ENCODE measurements at places on chromosomes 2 and 18. TPM values are rescaled to one million over a fixed set of nuclear protein-coding genes. Genes with fewer than 3 reads are reported as not detected.
A peak's percentile ranks its signal among the peaks of the same experiment; 100 is the strongest.

Gene ATP6V1B1
- not detected for total RNA-seq

Gene GTF2A1L
- total RNA-seq: not detected

Gene DRC1
- total RNA-seq: not detected

Gene ACTG2
- total RNA-seq: not detected

Gene SLC4A1AP
- total RNA-seq: 27.1 TPM

Gene VWC2L
- not detected for total RNA-seq

Gene LAMA1
- total RNA-seq: not detected

DNA sequence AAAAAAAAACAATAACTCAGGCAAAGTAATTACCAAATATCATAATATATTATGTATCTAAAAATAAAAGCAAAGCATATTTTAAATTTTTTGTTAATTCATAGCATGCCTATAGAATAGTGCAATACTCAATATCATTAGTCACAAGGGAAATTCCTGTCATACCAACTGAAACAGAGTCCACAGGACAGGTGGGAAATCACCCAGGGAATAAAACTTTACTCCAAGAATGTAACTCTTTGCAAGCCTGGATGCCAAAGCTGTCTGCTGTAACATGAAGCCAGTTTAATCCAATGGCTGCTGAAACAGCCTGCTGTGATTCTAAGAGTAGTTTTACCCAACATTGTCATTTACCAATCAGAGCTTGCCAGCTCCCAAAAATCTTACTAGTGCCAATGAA is 40.0 kb upstream of the SULT1C3 start:
- no peak for DNase-seq

DNA sequence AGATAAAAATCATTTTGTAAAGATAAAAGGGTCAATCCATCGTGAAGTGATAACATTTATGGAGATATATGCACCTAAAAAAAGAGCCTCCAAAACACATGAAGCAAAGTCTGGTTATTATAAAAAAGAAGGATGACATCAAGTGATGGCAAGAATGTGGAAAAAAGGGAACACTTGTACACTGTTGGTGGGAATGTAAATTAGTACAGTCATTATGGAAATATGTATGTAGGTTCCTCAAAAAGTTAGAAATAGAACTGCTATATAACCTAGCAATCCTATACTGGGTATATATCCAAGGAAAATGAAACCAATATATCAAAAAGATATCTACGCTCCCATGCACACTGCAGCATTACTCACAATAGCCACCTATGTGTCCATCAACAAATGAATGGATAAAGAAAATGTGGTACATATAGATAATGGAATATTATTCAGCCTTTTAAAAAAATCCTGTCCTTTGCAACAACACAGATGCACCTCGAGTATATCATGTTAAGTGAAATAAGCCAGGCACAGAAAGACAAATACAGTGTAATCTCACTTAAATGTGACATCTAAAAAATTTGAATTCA is 28.9 kb downstream of the ABCB11 start:
- no peak for DNase-seq

DNA sequence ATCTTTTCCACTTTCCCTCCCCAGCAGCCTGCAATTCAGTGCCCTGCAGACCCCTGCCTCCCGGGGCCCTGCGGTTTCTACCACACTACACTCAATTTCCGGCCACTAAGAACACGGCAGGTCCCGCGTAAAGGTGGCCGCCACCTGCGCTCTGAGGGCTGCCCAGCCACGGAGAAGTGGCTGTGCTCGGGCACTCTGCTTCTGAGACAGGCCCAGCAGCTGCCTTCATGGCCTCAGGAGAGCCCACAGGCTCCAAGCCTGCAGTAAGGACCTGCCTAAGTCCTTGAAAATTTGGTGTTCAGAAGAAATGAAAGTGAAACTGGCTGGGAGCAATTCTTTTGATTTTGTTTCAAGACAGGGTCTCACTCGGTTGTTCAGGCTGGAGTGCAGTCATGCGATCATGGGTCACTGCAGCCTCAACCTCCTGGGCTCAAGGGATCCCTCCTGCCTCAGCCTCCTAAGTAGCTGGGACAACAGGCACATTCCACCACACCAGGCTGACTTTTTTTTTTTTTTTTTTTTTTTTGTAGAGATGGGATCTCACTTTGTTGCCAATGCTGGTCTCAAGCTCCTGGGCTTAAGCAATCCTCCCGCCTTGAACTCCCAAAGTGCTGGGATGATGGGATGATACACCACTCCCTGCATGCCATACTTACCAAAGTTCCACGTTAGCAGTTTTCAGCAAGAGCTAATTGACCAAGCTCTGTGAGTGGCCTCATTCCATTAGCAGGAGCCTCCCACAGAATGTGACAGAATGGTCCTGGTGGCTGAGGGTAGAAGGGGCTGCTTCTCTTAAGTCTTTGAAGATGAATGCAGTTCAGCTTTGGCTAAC is 14.6 kb upstream of the ALPP start:
- peak; percentile 83 for DNase-seq

DNA sequence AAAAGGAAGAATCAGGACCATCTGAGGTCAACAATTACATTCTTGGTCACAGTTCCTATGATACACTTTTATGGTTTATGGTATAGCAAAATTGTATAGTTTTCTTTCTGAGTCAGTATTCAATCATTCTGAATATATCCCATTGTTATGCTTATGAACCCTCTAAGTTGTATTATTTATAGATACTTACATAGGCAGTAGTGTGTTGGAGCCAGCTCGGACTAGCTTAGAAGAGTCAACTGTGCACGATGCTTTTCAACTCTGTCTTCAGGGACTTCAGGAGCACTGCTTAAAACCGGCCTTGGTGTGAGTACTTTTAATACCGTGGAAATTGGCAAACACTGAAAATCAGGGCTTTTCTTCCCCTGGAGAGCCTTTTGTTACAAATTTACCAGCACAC is 215.7 kb downstream of the IKZF2 start:
- DNase-seq: no peak

DNA sequence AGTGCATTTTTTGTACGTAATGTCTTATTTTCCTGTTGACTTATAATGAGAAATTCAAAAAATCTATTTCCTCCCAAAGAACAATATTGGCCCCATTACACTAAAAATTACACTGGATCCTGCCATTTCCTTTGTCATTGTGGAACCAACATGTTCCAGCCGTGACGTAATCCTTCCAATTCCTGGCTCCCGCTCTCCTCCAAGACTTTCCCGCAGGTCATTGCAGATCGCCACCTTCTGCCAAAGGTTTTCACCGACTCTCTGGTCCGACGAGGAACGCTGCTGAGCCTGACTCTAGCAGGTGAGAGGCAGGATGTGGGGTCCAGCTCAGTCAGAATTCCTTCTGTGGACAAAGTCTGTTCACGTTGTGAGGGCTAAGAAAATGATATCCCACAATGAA is 38.0 kb downstream of the PTGR3 start:
- no peak for DNase-seq

- no peak for DNase-seq
These were observed 131.2 kb downstream of the TRIB2 start for GRCh38 chr2:12847694-12848575.

DNA sequence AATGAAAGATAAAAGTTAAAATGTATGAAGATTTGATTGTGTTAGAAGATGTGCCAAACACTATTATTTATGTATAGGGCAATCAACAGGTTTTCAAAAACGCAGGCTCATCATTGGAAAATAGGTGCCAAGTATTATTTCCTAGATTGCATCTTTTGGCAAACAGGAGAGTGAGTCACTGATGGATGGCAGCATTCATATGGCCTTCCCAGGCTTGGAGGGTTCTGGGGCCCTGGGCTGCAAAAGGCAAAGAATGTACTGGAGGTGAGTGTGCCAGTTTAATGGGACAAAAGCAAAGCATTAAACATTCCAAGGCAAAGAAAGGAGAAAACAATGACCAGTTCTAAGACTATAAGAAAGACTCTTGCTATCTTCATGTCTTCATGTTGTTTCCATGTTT is 379.4 kb downstream of the RIT2 start:
- no peak for DNase-seq

DNA sequence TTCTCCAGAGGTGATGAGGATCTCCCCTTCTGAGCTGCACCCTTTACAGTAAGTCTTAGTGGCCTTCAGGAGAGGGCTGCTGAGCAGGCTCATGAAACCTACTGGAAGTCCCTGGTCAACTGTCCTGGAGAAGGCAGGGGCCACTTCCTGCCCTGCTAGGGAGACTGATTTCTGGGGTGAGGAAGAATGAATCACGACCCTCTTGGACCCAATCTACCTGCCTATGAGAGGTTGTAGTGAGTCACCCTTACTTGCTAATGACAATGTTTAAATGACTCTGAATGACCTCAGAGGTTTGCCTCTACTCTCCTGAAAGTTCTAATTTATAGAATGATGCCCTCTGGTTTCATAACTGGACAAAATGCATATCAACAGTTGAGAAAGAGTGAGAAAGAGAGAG is 79.4 kb upstream of the FAM136A start:
- DNase-seq: no peak

GRCh38 chr18:4842751-4843150 is 354.3 kb downstream of the AKAIN1 start:
- no peak for DNase-seq

- DNase-seq: no peak
These were observed 111.6 kb downstream of the DTNA start for GRCh38 chr18:34821669-34822210.

DNA sequence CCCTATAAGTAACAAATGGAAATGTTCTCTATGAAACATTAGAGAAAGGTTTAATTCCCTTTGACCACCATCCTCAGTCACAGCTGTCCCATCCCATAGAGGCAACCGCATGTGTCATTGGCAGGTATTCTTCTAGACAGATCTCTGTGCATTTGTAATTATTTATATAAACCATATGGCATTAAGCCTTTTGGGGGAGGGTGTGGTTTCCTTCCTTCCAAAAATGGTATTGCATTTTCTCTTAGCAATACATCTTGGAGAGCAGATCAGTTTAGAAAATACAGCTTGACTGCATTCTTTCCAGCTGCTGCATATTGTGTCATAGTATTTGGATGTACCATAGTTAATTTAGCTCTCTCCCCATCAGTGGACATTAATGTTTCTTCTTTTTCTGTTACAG is 57.7 kb downstream of the LCLAT1 start:
- DNase-seq: no peak

- no peak for DNase-seq
These were observed 77.4 kb upstream of the NPAS2 start for GRCh38 chr2:100742277-100743254.

GRCh38 chr2:218902427-218902826 is 21.8 kb downstream of the WNT10A start:
- no peak for DNase-seq

DNA sequence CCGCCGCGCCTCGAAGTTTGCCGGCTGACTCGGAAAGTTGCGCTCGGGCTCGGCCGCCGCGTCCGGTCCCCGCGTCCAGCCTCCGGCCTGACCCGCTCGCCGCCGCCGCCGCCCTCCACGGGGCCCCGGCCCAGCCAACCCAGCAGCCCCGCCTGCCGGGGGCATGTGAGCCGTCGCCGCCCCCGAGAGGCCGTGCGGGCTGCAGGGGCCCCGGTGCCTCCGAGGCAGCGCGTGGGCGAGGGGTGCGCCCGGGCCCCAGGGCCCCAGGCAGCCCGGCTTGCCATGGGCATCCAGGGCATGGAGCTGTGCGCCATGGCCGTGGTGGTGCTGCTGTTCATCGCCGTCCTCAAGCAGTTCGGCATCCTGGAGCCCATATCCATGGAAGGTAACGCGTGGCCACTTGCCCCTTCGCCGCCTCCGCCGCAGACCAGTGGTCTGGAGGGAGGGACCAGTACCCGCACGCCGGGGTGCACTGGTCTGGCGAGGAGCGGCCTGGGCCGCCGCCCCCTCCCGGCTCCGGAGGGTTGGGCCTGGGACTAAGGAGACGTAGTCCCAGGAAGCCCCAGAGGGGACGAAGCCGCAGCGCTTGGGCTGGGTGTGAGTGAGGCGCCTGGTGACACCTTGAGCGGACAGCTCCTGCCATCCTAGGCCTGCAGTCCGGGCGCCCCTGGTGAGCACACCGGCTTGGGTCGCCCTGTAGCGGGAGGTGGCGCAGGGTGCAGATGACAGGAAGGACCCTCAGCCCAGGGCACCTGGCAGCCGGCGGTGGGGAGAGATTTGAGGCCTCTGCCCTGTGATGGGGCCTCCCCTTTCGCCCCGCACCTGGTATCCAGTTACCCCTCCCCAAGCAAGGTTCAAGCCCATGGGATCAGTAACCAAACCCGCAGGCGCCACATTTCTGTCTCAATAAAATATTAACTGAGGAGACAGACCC is 49.9 kb downstream of the KCNIP3 start:
- no peak for DNase-seq

DNA sequence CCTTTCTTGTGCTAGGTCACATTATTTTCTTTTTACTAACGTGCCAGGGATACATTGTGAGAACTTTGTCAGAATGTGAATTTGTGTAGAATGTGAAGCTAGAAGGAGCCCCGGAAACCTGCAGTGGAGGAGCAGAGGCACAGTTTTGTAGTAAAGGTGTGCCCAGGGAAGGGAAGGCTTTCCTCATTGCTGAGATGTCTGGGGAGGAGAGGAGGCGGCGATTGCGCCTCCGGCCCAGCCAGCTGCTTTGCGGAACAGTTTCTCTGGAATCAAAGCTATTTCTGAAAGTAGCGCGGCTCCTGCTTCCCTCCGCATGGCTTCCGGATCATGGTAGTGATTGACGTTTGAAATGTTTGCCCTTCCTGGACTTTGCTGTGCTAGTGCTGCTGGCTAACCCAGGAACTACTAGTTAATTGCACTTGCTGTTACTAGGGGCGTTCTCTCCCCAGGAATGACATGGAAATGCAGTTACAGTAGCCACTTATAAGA is 83.1 kb upstream of the RBM44 start:
- no peak for DNase-seq

- DNase-seq: peak; percentile 81
These were observed 48.0 kb downstream of the TRABD2A start for GRCh38 chr2:84832772-84833461.

DNA sequence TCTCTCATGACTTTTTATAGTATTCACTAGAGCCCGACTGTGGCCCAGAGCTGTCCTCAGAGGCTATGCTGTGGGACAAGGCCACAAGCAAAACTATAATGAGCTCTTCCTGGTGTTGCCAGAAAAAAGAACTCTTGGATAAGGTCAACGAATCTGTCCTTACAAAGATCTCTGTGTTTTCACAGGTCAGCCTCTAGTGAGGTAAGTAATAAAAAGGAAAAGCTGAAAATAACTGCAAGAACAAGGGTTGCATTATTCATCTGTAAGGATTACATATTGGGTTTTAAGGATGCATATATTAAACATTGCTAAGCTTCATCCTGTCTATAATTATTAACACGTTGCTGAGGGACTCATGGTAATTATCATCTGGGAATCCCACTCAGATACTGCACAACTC is 62.8 kb upstream of the ATL2 start:
- DNase-seq: no peak

- no peak for DNase-seq
These were observed 3.5 kb upstream of the APOB start for GRCh38 chr2:21047141-21048009.

GRCh38 chr2:55059793-55060192 is 9.5 kb upstream of the RTN4 start:
- DNase-seq: no peak
